Activated B cell treated with CpG ODN at 0.5 μM for 24 hours (primary cell): ENCODE measurements at places on chromosomes 3 and 15. TPM values are rescaled to one million over a fixed set of nuclear protein-coding genes. Genes with fewer than 3 reads are reported as not detected.

The CPNE9 gene
- 0.20 TPM in 1 of 2 replicates, not detected in the other for total RNA-seq

The FEZF2 gene
- not detected in 2 replicates for total RNA-seq

The FAM162A gene
- total RNA-seq, result 28.5 and 33.9 TPM in 2 replicates

The GASK1A gene
- not detected in 2 replicates for total RNA-seq

The ZNF660 gene
- 4.8 and 5.2 TPM in 2 replicates for total RNA-seq

The FBXW12 gene
- total RNA-seq, result not detected in 2 replicates

The NR2C2 gene
- 55.0 and 55.4 TPM in 2 replicates for total RNA-seq

The WDR48 gene
- 47.7 and 48.9 TPM in 2 replicates for total RNA-seq

DNA sequence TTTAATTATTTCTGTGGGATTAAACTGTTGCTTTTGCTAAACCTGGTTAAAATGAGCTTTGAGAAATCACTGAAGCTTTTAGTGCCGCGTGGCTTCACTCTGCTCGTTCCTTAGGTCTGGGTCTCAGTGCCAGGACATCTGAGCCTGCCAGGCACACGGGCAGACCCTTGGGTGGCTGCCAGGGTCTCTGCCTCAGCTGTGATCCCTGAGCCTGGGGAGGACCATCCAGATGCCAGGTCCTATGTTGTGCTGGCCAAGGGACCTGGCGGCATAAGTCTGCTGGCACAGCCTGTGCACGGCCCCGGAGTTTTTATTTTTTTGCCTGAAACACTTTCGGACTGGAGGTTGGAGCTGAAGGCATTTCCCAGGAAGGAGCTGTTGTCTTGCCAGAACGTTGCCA lies 328.1 kb downstream of the LRTM1 start:
- DNase-seq, result no peak

DNA sequence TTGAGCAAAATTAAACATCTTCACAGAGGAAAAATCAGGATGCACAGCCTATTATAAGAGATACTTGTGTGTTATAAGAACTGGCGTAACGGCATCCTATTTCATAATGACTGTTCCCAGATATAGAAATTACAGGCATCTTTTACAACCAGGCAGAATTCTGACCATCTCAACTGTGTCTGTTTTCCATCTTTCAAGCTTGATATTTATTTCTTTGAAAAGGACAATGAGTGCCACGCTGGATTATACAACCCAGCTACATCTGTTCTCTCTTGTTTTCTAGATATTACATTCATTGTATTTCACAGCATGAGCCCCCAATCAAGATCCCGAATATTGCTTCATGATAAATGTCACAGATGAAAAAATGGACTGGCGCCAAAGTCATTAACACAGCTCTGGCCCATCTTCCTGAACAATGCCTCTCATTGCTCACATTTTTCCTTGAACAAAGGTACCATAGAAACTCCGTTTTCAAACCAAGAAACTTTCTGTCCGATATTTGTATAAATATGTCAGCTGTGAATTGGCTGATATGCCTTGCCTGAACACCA lies 420.6 kb downstream of the TBL1XR1 start:
- DNase-seq, result no peak

- DNase-seq, result no peak
Measured at GRCh38 chr15:97730315-97730714, 230.2 kb upstream of the ARRDC4 start.

- DNase-seq, result no peak
Measured at GRCh38 chr3:159253860-159254259, 452.0 kb downstream of the MFSD1 start.

DNA sequence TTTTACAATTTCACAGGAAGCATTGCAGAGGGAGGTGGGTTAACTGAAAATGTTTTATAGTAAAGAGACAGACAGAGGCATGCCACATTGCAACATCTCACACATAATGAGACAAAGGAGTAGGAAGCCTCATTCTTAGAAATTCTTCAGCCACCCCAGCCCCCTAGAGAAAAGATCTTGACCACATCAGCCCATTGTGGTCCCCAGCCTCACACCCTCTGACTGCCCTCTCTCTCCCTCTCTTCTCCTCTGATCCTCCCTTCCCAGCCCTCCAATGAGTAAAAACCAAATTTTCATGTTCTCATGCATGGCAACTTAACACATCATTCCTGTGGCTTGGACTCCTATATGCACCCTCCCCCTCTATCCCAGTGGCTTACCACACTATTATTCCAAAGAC lies 174.1 kb downstream of the UACA start:
- no peak for DNase-seq

DNA sequence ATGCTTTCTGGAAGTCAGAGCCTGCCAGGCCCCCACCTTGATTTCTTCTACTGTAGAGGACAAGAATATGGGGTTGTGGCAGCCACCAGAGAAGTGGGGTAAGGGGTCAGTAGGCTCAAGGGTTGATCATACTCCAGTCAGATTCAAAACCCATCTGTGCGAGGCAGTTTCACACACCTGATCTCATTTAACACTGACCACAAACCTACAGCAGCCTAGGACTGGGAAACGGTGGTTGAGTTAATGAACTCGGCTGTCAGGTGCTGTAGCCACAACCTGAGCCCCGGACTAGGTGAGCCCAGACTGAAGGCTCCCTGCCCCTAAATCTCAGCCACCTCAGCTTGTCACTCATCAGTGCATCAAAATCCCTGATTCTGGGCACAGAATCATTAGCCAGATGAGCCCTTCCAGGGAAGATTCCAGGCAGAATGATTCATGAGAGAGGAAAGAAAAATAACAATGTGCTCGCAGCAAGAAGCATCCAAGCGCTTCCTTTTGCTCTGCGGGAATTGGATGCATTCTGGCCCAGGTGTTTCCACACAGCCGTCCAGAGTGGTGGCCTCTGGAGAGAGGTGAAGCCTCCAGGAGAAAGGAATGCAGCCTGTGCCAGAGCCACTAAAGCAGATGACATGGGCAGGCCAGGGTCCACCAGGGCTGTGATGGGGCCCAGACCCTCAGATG lies 102.1 kb downstream of the SRGAP3 start:
- no peak for DNase-seq

- DNase-seq, result no peak
Measured at GRCh38 chr3:64207289-64208080, 17.8 kb downstream of the PRICKLE2 start.

- DNase-seq, result peak; percentile 36
Measured at GRCh38 chr3:141796889-141797781, 33.9 kb downstream of the GRK7 start.

GRCh38 chr3:47273564-47273963 lies 9.0 kb downstream of the KIF9 start:
- no peak for DNase-seq

DNA sequence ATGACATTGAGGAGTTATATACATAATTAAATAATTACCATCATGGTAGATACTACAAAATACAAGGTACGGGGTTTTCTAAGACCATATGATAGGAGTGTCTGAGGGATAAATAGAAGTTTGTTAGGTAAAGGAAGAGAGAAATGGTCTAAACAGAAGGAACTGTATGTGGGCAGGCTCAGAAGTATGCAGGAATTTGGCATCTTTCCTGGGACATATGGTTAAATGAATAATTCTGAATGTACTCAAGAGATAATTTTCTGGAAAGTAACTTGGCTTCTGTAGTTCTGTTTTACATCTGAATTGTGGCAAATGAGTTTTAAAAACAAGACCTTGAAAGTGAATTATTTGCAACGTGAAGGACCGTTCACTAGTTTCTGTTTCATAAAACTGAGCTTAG lies 17.5 kb downstream of the LMCD1 start:
- DNase-seq, result no peak

DNA sequence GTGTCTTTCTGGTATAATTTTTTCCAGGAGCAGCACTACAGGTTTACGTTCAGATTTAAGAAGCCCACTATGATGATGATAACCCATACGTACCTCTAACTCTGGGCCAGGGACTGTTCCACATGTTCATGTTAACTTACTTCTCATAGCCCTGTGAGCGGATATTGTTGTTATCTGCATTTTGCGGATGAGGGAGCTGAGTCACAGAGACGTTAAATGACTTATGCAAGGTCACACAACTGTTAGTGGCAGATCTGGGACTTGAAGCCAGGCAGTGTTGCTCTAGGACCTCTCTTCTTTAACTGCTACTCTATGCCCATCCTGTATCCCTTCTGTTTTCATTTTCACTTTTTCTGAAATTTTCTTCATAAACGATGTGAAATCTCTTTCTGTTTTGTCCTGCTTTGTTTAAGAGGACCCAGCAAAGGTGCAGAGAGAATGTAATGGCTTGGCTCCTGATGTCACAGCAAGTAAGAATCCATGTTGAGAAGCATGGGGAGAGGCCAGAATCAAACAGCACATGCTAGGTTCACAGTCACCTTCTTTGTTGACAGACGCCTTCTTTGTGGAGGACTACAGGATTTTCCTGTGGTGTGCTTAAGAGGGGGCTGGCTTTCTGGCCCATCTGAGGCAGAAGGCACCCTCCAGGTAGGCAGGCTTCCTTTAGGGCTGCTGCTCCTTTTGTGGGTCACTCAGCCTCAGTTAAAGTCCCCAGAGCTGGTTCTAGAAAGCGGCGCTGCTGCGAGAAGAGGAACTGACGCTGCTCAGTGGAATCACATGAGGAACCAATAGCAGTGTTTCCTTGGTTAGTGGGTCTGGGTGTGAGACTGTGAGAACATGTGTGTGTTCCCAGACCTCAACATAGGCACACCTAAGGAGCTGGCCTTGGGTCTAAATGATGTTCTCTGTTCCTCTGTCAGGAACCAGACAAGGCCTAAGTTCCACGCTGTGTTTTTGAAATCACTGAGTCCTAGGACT lies 121.6 kb downstream of the TMEM108 start:
- no peak for DNase-seq

DNA sequence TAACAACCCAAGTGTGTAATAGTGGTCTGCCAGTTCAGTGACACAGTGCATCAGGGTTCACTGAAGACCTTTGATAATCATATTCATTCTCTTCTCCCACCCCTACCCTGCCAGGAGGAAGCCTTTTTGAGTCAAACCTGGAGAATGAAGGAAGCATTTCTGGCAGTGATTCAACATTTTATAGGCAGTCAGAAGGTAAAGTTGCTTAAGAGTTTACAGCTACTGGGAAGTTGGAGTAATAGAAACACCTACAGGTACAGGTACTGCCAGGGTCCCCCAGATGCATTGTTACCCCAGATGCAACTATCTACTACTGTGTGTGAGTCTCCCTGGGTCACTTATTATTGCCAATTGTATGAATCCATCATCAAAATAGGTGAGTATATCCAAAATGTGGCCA lies 146.9 kb upstream of the EIF1B start:
- DNase-seq, result no peak

- peak; percentile 69 for DNase-seq
Measured at GRCh38 chr15:66946578-66947164, 118.7 kb upstream of the SMAD3 start.

- DNase-seq, result no peak
Measured at GRCh38 chr3:127732879-127733350, 60.2 kb downstream of the ABTB1 start.

DNA sequence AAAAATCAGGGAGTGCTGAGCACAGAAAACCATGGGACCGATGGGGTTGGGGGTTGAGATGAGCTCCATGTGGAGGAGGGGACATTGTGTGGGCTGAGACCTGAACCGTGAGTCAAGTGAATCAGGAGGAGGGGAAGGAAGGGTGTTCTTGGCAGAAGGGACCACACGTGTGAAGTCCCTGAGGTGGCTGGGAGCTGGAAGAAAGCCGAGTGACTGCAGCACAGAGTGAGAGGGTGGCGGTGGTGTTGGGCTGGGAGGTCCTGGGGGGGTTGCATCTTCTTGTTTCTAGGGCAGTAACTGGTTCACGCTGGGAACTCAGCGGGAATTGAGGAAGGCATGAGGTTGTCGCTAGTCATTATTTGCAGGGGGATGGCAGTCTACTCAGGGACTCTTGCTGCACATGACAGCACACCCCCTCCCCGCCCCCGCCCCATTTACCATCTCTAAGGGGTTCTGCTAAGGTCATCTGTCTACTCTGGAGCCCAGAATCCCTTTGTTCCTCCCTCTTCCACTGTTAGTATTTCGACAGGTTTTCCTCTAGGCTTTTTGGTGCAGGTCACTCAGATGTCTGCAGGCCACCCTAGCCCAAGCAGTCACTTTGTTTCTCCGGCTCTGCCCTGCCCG lies 254.3 kb downstream of the TLE3 start:
- DNase-seq, result no peak

GRCh38 chr15:66595931-66596545 lies 30.2 kb upstream of the LCTL start:
- DNase-seq, result no peak

DNA sequence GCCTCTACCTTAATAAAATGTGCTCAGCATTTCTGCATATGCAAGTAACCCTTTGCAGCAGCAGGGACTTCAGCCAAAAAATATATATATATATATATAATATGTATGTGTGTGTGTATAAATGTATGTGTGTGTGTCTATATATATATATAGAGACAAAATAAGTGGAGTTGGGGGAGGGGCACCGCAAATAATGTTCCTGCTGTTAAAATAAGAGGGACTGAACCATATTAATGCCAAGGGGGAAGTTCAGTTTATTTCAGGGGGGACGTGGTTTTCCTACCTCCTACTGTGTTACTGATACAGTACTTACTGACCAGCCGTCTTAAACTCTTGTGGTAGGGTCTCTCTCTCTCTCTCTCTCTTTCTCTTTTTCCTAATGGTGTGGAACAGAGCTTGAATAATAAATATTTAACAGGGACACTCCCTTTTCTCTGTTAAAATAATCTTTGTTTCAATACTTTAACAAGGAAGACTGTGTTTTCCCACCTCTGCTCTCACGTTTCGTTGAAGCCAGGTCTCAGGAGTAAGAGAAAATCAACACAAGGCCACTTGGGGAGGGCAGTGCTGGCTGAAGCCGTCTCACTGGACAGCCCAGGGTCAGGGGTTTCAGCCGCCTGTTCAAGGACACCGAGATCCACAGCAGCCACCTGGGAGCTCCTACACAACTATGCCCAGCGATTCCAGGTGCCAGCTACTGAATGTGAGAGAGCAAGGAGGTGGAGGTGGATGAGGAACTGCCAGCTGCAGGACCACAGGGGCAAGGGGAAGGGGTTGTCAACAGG lies 42.8 kb upstream of the ADAMTSL3 start:
- DNase-seq, result no peak

DNA sequence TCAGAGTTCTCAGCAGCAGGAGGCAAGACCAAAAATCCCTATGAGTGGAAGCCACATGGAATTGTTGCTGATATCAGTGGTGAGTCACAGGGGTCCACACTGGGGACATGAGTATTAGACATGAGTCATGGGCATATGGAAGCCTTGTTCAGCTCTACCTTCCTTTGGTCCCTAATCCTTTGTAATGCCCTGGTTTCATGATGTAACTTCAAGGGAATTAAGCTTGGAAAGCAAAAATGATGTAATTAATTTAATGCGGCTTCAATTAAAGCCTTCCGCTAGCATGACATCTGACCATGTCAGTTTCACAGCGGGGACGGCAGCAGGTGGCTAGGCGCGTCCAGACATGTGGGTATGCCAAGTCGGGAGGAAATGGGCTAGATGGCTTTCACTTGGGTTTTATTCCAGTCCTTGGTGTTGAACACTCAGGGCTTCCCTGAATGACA lies 176.1 kb upstream of the RGMA start:
- no peak for DNase-seq

- no peak for DNase-seq
Measured at GRCh38 chr3:153979418-153980251, 141.6 kb upstream of the ARHGEF26 start.
